ENCODE measurements at places on chromosomes 13 and 19.

DNA sequence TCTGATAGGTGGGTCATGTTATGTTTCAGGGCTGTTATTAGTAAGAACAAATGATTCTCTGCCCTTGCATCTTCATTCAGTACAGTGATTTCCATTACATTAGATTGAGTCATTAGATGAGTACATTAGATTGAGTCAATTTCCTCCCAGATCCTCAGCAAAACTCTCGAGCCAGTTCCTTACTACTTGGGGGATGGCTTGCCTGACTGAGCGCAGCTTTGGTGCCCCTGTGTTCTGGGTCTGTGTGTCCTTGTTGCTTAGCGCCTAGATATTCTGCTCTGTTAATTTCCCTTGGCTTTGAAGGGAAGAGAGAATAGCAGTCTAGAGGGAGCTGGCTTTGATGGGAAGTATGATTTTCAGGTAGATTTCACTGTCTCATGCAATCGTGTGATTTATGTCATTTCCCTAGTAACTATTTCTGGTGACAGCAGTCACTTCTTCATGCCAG lies 19.1 kb upstream of the SCEL start:
- DNase-seq: no peak

DNA sequence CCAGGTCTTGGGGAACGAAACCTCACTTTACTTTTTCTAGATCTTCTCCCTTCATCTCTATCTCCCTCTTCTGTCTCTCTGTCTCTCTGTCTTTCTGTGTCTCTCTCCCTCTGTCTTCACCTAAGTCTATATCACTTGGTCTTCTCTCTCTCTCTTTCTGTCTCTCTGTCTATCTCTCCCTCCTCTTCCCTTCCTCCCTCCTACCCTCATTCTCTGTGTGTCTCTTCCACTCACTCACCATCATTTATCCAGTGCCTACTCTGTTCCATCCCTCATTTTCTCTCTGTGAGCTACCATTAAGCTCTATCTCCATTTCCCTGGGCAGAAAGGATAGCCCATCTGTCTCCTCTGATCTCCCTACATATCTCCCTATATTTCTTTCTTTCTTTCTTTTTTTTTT lies 32.2 kb upstream of the FBL start:
- DNase-seq: no peak

DNA sequence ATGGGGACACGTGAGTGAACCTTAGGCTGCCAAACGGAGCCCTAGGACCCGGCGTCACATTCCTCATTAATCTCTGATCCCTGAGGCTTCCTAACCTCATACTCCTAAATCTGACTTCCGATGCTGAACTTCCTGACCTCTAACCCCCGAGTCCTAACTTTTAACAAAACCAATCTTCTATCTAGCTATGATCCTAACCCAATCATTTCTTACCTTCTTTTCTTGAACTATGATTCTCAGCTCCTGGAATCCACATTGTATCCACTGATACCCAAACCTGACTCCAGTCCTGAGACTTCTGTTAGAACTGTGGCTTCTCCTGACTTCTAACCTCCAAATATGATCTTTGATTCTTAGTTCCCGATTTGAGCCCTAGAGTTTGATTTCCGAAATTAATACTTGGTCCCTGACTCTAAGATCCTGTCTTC lies 447 bp downstream of the NFKBIB start:
- DNase-seq: no peak

DNA sequence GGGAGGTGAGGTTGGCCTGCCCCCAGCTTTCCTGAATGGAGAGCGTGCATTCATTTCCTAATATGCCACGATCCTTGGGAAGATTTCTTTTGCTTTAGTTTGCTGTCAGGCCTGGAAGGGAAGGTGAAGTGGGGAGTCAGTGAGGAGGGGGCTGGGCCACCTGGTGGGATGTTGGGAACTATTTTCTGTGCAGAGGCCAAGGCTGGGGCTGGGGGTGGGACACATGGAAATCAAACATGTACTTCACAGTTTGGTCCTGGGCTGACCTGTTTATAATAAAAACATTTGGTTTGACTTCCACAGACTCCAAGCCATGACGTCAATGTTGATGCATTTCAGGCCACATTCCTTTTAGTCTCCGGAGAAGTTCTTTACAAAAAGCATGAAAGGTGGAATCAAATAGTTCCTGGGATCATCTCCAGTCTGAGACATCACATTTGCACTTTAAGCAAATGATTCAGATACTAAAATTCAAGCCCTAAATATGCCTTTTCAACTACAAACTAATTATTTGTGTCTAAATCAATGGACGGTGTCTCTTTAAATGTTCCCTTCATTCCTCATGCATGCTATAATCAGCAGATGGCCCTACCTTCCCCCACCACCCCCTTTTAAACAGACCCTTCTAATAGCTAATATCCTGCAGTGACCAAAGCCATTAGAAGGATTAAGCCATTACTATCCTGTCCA lies 41.5 kb upstream of the MEDAG start:
- no peak for DNase-seq

GRCh38 chr13:66655847-66656454 lies 574.2 kb downstream of the PCDH9 start:
- no peak for DNase-seq

GRCh38 chr13:77861741-77862140 lies 56.9 kb downstream of the EDNRB start:
- no peak for DNase-seq

DNA sequence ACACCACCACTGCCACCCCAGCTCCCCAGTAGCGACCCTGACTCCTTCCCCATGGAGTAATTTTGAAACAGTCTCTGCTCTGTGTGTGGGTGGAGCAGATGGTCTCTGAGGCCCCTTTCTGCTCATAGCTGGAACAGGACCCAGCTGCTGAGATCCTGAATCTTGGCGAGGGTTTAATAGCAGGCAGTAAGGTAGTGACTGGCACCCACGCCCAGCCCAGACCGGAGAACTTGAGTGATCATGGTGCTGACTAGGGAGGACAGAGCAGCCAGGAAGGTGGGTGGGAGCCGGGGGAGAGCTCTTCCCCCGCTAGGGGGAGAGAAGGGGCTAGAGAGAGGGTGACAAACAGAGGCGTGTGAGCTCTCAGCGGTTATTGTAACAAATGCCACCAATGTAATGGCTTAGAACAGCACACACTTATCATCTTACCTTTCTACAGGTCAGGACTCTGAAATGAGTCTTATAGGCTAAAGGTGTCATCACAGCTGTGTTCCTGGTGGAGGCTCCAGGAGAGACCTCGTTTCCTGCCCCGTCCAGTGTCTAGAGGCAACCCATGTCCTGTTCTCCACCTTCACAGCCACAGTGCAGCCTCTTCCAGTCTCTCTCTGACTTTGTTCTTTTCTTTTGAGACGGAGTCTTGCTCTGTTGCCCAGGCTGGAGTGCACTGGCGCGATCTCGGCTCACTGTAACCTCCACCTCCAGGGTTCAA lies 7.2 kb upstream of the ACER1 start:
- DNase-seq: no peak

DNA sequence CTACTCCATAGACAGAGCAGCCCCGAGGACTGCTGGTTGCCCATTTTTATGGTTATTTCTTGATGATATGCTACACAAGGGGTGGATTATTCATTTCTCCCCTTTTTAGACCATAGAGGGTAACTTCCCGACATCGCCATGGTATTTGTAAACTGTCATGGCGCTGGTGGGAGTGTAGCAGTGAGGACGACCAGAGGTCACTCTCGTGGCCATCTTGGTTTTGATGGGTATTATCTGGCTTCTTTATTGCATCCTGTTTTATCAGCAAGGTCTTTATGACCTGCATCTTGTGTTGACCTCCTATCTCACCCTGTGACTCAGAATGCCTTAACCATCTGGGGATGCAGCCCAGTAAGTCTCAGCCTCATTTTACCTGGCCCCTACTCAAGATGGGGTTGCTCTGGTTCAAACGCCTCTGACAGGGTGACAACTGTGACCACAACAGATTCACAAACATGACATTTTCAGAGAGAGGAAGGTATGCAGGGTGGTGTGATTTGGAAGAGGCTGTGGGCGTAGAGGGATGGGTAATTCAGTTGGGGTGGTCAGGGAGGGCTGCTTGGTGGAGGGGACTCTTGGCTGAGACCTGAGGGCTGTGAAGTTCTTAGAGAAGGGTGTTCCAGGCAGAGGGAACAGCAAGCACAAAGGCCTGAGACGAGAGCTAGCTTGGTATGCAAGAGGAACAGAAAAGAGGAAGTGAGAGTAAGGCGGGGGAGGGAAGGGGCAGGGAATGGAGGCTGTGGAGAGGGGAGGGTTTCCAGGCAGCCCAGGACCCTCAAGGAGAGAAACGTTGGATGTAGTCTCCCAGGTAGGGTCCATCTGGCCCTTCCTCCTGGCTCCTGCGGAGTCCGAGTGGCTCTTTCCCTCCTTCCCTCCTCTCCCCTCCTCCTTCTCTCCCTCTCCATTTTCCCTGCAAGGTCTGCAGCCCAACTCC lies 23.5 kb downstream of the FAM187B start:
- no peak for DNase-seq

DNA sequence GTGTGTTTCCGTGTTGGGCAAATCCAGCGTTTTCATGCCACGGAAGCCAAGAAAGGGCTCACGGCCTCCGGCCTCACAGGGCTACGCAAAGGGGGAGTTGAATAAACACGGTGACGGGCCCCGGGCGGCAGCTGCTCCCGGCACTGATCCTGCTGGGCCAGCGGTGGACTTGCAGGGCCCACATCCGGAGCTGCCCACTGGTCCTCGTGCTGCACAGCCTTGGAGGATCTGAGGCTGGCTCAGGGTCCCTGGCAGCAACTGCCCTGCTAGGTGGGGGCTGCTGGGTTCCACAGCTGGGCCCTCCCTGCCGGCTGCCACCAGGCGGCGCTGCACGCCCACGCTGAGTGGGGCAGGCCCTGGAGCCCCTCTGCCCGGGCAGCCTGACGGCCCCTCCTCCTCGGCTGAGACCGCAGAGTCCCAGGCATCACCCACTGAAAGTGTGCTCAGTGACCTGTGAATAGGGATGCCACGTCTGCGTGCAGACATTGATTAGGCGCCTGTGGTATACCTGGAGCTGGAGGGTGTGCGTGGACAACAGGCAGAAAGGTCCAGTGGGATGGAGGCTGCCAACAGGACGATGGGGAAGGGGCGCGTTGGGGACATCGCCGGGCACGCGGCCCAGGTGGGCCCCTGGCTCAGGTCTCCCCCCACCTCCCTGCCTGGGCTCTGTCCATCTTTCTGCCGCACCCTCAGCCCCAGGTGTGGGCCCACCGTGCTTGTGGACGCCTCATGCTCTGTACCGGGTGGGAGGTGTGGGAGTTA lies 5.3 kb upstream of the HCN2 start:
- DNase-seq: no peak

DNA sequence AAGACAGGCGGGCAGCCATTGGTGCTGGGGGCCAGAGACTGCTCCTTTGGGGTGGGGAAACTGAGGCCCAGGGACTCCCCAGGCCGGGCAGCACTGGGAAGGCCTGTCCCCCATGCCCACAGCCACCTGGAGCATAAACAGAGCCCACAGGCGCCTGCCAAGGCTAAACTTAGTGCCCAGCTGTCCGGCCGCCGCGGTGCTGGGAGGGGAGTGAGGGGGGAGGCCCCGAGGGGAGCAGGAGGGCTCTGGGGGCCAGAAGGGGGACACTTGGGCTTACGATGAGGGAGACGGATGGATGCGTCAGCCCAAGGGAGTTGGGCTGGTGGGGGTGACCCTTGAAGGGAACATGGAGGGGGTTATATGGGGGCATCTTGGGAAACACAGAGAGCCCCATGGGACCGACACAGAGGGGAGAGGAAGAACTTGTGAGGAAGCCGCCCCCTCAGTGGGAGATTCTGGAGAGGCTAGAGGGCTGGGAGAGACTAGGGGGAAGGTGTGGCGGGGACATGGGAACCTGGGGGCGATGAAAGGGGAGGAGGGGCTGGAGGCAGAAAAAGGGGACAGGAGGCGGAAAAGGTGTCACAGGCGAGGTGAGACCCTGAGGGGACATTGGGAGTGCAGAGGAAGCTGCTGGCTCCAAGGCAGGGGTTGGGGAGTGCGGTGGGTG lies 2.2 kb downstream of the CERS1 start:
- DNase-seq: no peak

- DNase-seq: no peak
These were observed 8.7 kb upstream of the SPC24 start for GRCh38 chr19:11164296-11164695.

GRCh38 chr19:1104311-1105007 lies 665 bp downstream of the GPX4 start:
- DNase-seq: no peak

- DNase-seq: no peak
These were observed 7.4 kb downstream of the SOX1 start for GRCh38 chr13:112074139-112074865.

- DNase-seq: no peak
These were observed 1.6 kb downstream of the GATAD2A start for GRCh38 chr19:19406878-19407632.

- DNase-seq: no peak
These were observed 41.2 kb upstream of the ZNF527 start for GRCh38 chr19:37329686-37330085.

DNA sequence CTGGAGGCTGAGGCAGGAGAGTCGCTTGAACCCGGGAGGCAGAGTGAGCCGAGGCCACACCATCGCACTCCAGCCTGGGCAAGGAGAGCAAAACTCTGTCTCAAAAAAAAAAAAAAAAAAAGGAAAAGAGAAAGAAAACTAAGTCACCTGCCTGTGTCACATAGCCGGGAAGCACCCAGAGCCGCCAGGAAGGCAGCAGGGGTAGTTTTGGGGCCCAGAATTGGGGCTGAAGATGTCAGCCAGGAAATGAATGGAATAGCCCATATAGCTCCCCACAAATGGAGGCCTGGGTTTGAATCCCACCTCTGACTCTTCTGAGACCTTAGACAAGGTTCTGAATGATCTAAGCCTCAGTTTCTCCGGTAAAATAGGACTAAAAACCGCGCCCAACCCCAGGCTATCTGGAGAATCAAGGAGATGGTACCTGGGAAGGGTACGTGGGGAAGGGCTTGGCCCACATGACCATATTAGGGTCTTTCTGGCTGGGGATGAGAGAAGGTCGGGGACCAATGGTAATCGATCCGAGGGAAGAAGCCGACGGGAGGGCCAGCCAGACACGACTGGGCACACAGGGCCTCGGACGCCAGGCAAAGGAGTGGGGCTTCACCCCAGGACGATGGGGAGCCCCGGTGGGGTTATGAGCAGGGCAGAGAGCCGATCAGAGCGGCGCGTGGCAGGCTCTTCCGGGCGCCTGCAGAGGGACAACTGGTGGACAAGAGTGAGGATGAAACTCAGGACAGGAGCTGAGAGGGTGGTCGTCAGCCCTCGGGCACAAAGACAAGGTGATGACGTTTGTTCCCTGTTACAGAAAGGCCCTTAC lies 14.4 kb downstream of the CCDC124 start:
- no peak for DNase-seq

GRCh38 chr19:45472563-45473366 lies 5.0 kb downstream of the FOSB start:
- no peak for DNase-seq

DNA sequence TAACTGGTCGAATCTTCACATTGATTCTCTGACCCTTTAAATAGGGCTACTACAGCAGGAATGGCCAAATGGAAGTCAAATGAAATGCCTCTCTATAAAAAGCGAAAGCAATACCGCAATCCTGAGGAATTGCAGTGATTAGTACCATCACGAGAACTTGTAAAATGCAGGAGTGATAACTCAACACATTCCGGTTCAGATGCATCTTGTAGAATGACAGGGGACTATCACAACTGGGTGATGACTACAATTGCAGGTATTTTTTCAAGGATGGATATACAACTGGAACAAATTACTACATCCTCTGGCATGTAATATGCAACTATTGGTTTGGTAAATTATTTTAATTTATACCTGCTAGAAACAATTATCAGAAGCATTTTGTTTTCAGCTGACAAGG lies 140.4 kb downstream of the PCDH20 start:
- DNase-seq: no peak

GRCh38 chr19:2771786-2772674 lies 11.0 kb downstream of the SGTA start:
- DNase-seq: no peak

Measured in SK-N-MC (cell line).